ENCODE measurements at places on chromosomes 7 and 10.

GRCh38 chr10:101263150-101263752 lies 34.0 kb upstream of the LBX1 start:
- no peak for DNase-seq

GRCh38 chr7:137966641-137967142 lies 35.2 kb downstream of the CREB3L2 start:
- no peak for DNase-seq

DNA sequence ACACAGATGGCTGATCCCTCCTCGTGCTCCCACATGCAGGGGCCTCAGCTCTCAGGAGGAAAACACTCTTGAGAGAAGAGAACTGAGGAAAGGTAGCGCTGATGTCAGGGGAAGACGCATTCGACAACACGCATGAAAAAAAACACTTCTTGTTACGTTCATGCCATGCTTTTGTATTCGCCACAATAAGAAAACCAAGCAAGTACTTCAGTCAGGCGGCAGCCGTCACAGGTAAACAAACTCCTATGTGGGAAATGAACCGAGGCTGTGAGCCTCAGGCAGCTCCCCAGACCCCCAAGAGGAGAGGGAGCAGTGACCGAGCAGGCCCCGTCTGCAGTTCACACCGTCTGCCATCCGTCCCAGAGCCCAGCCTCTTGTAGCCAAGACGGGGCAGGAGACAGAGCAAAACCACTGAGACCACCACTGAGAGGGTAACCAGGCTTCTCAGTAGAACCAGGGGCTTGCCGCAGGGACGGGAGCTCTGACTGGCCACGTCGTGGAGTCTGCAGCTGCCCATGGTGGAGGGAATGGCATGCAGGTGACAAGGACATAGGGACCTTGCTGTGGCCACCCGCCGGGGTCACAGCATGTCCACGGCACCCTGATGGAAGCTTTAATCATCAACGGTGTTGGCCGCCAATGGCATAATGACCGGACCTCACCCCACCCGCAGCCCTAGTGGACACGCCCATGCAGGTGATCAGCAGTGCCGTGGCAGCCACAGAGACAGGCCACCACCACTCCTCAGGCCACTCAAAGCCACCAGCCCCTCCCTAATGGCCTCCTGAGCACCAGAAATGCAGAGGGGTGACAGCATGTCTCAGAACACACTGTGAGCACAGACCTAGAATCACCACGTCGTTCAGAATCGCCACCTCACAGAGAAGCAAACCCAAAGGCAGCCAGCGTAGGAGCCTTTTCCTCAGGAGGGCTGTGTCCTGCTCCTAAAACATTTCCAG lies 304.3 kb downstream of the PTPRN2 start:
- no peak for DNase-seq

- DNase-seq, result no peak
Observed at GRCh38 chr7:41738806-41739205, 35.9 kb upstream of the INHBA start.

DNA sequence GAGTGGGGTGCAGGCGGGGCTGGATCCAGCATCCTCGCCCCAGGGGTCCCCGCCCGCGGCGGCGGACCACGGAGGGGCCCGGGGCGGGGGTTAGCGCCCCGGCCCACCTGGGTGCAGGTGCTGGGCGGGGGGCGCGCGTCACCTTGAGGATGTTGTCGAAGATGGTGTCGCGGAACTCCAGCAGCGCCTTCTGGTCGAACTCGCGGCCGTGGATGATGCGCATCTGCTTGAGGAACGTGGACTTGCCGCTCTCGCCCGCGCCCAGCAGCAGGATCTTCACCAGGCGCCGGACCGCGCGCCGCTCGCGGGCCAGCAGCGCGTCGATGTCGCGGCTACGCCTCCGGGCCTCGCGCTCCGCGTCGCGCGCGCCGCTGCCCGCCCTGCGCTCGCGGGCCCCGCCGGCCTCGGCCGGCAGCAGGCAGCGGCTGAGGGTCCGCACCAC lies 376 bp downstream of the GNA12 start:
- no peak for DNase-seq
